HepG2 (cell line): ENCODE measurements at places on chromosomes 7 and 10. TPM values are rescaled to one million over a fixed set of nuclear protein-coding genes. Genes with fewer than 3 reads are reported as not detected.

Gene CYREN
- polyA plus RNA-seq: 19.3 and 20.7 TPM in 2 replicates

Gene ADCY1
- 1.0 and 1.2 TPM in 2 replicates for polyA plus RNA-seq

Gene PIK3CG
- polyA plus RNA-seq: not detected in 2 replicates

Gene ENTPD1
- 0.03 and 0.07 TPM in 2 replicates for polyA plus RNA-seq

Gene MMD2
- polyA plus RNA-seq: not detected in 2 replicates

Gene TMEM130
- not detected in 2 replicates for polyA plus RNA-seq

Gene LYZL1
- polyA plus RNA-seq: not detected in 2 replicates

Gene UCMA
- polyA plus RNA-seq: not detected in 2 replicates

DNA sequence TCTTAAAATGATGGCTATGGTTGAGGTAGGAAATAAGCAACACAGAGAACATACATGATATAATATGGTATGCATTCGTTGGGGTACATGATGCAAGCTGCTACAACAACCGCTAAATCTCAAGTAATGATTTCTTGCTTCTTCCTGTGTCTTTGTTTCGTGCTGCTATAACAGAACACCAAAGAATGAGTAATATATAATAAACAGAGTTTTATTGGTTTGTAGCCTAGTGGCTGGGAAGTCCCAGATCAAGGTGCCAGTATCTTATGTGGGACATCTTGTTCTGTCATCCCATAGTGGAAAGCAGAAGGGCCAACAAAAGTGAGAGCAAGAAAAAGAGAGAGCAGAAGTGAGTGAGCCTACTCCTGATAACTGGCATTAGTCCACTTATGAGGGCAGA lies 689.7 kb downstream of the SUGCT start:
- no peak for DNase-seq

DNA sequence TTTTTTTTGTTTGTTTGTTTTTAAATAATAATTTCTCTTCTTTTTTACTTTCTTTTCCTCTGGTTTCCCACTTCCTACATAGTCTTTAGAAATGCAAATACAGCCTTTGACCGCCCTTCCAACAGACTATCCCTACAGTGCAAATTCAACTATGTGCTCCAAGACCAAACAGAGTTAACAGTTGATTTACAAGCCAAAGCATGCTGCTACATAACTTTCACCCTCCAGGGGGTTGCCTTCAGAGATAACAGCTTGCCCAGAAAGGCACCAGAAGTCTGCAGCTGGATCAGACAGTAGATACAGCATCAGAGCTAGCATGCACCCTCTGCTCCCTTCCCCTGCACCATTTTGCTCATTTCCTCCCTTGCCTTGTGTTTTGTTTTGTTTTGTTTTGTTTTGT lies 539.0 kb downstream of the ZWINT start:
- no peak for DNase-seq

DNA sequence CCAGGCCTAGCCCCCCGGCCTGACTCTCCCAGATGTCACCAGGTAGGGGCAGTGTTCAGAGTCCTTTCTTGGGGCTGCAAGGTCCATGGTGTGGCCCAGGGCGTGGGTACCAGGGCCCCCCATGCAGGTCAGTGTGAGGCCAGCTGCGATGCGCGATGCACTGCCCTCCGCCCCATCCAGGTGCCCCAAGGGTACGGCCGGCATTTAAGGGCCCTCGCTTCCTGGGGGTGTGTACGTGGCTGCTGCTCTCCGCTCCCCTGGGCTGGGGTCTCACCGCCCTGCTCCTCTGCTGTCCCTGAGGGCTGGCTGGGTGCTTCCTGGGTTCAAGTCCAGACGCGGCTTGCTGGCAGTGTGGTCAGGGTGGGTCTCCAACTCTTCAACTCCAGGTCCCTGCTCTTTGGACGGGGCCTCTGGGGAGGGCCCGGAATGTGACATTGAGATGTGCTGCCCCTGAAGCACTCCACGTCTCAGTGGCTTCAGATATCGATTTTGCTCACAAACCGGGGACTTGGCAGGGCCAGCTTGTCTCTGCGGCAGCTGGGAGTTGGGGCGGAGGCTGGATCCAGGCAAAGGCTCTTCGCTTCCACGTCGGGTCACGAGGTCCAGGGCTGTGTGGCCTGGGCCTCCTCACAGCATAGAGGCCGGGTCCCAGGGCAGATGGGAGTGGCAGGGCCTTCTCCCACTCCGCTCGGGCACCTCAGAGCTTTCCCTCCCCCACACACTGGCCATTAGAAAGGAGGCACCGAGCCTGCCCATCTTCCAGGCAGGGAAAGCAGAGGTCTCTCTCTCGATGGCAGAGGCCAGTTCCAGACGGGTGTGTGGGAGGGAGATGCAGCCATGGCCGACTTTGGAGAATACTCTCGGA lies 93.2 kb downstream of the UNCX start:
- DNase-seq: no peak

- DNase-seq: no peak
Observed at GRCh38 chr10:11386044-11386443, 225.4 kb downstream of the USP6NL start.

DNA sequence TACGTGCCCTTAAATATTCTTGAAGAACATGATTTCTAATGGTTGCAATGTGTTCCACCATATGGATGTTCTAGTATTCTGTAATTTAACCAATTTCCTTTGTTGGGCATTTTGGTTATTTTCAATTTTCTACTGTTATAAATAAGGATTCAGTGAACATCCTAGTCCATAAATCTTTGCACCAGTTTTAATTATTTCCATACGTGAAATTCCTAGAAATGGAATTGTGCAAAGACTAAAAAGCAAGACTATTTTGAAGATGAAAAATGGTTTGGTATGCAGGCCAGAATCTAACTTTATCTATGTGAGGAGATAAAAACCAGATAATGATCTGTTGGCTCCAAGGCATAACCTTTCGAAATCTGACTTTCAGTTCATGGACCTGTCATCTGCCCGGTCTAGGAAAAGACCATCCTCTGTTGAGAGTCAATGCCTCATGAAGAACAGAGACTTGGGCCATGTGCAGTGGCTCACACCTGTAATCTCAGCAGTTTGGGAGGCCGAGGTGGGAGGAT lies 633.2 kb upstream of the NRP1 start:
- no peak for DNase-seq

GRCh38 chr7:158236400-158236799 lies 351.2 kb downstream of the PTPRN2 start:
- no peak for DNase-seq

DNA sequence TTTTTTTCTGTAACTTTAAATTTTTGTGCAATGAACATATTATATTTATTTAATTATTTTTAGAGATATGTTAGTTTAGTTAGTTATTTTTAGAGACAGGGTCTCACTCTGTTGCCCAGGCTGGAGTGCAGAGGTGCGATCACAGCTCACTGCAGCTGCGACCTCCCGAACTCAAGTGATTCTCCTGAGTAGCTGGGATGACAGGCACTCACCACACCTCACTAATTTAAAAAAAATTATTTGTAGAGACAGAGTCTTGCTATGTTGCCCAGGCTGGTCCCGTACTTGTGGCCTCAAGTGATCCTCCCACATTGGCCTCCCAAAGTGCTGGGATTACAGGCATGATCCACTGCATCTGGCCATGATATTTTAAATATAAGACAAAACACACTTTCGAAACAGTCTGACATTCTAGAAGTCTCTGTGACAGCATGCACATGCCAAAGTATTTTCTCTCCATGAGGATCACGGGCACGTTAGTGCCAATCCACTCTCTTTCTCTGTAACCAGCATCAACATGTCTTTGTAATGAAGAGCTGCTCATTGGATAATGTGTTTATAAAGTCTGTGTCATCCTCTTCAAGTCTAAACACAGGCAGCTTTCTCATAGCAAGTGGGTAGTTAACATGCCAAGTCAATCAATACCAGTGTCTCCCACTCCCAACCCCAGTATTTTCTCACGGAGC lies 137.4 kb downstream of the GLI3 start:
- DNase-seq: no peak

GRCh38 chr10:90862908-90863514 lies 5.2 kb upstream of the HTR7 start:
- DNase-seq: peak; percentile 16

- no peak for DNase-seq
Observed at GRCh38 chr7:129636641-129637040, 25.1 kb downstream of the NRF1 start.

DNA sequence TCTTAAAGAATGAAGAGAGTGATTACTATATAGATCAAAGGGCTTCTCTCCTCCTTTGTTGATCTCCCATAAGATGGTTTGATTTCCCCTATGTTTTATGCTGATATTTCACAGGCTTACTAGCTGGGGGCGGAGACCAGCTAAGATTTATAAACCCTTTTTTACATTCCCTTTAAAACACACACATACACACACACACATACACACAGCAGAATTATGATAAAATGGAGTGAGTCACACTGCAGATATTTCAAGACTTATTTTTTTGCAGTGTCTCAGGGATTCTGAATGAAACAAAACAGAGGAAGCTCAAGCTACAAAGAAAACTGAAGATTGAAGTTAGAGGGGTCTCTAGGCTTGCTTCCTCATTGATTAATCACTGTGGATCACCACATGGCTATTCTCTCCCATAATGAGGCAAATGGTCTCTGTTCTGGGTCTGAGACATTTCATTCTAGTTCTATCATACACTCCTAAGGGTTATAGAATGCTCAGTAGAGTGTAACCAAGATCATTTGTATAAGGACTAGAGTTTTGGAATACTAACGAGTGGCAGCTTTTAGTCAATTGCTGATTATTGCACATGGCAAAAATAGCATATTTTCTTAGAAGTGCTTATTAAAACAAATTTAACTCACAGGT lies 18.6 kb downstream of the INA start:
- no peak for DNase-seq

GRCh38 chr10:31774299-31774900 lies 154.2 kb downstream of the ARHGAP12 start:
- no peak for DNase-seq

DNA sequence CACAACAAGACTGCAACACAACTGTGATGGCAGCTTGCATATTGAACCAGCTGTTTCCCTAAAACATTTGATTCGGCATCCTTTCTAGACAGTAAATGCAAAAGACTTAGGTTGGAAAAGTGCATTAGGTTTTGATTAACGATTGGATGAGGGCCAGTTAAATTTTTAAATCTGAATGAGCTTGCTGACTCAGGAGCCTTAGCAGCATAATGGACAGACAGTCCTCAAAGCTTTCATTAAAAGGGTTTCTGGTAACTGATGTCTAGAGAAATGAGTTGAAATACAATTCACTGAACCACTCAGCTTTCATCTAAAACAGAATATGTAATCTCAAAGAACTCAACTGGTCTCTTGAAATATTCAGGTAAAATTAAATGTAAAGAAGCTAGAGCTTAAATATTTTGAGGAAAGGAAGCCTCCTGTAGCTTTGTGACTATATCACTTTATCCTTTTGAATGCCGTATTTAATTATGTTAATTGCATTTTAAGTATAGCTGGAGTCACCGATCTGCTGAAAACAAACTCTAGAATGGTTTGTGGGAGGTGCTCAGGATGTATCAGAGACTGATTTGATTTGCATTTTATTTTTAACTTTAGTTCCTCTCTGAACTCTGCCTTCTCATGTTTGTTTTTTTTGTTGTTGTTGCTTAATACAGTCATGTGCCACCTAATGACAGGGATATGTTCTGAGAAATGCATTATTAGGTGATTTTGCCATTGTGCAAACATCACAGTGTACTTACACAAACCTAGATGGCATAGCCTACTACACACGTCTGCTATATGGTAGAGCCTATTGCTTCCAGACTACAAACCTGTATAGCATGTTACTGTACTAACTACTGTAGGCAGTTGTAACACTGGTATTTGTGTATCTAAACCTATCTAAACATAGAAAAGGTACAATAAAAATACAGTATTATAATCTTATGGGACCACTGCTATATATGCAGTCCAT lies 29.2 kb upstream of the ATRNL1 start:
- DNase-seq: no peak

GRCh38 chr7:37109843-37110242 lies 338.8 kb downstream of the ELMO1 start:
- DNase-seq: peak; percentile 35

DNA sequence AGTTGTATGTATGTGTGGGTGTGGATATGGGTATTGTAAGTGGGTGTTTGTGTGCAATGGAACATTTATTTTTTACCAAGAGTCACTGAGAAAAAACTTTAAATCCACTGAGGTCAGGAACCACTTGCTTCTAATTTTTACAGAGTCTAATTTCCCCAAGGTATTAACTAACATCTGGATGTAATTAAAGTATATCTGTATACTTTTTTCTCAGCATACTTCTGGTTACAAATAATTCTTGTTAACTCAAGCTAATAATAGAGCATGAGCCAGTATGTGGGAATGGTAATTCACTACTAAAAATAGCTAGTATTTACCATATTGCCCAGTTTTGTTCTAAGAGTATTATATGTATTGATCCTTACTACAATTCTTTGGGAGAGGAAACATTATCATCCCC lies 24.6 kb upstream of the STEAP4 start:
- DNase-seq: no peak

- DNase-seq: no peak
Observed at GRCh38 chr10:3452173-3452626, 279.6 kb upstream of the PITRM1 start.

DNA sequence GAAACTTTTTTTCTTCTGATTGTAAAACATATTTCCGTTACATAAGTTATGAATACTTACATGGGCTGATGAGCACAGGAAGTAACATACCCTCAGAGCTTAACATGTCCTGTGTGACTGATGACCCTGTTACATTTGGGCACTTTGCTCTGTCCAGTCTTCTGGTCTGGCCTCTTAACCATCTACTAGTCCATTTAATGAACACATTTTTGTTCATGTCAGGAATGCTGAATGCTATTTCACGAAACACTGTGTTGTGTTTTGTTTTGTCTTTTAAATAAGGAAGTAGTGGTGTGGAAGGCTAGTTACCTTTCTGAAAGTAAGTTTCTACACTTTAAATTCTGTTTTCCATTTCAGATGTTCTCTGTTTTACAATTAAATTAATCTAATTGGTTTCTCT lies 77.7 kb downstream of the RBM33 start:
- no peak for DNase-seq

- no peak for DNase-seq
Observed at GRCh38 chr7:15507708-15508107, 54.1 kb downstream of the AGMO start.

DNA sequence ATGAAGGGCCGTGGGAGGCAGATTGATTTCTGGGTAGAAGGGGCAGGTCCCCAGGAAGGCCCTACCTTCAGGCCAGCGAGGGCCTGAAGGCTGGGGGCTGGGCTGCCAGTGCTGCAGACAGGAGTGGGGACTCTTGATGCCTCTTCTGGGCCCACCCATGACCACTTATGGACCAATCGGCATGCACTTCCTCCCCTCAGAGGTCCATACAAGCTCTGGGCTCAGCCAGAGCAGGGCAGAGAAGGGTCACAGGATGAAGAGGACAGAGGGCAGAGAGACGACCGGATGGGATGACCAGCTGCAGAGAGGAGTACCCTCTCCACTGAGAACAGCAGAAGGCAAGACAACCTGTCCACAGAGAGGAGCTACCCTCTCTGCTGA lies 120.1 kb downstream of the DYNC2I1 start:
- peak; percentile 35 for DNase-seq

DNA sequence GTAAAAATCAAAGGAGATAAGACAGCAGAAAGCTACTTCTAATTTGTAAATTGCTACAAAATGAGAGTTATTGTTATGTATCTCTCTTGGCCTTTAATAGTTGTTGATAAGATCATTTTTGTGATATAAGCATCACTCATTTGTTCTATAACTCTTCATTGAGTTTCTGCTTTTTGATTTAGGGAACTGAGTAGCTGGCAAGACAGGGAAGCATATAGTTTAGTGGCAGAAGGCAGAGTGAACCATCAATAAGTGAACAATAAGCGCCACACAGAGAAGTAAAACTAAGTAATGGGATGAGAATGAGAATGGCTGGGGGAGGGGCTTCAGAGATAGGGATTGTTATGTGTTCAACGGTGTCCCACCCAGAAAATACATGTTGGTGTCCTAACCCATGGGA lies 245.4 kb downstream of the ADARB2 start:
- no peak for DNase-seq

- DNase-seq: peak; percentile 51
Observed at GRCh38 chr10:84140036-84140379, 699 bp downstream of the GHITM start.
